ENCODE measurements at places on chromosomes 7 and 10. TPM values are rescaled to one million over a fixed set of nuclear protein-coding genes. Genes with fewer than 3 reads are reported as not detected.

The SLC26A4 gene
- polyA plus RNA-seq, result 5.7 TPM

DNA sequence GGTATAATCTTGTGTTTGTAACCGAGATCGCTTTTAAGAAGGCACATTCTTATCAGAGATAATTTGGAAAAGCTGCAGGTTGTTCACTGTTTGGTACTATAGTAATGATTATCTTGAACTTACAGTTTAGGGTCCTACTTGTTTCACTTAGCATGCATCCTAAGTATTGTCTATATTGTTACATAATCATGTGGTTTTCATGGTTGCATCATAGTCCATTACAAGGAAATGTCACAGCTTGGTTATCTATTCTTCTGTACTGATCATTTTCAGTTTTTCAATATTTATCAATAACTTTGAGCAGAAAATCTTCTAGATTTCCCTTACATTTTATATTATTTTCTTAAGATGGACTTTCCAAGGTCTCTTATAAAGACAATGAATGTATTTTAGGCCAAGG, 116.3 kb downstream of the PLPP4 start:
- DNase-seq, result no peak

DNA sequence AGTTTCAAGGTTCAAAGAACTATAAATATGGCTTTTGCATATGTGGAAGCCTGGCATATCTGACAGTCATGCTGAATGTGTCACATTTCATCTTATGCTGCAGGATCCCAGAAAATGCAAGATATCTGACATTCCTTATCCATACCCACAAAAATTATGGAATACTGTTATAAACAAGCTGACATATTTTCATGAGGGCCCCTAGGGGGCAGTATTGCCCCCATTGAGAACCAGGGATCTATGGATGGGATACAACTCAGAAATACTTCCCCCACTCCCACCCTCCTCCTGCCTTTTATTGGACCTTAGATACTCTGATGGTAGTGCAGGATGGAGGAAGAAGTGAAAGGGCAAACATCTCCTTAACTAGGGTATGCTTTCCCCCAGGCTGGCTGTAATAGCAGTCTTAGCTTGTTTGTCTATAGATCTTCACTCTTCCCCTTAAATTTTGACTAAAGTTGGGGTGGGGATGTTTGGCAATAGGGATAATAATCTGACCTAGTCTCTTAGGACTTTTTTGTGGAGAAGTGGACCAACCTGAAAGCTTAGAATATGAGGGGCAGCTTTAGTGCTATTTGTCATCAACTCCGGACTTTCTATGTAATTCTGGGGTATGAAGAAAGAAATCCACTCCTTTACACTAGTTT, 3.5 kb upstream of the GNGT1 start:
- no peak for DNase-seq

The ADGRA1 gene
- polyA plus RNA-seq, result 1.4 TPM

- DNase-seq, result no peak
These were observed 135.0 kb downstream of the SEMA3C start for GRCh38 chr7:80783678-80784327.

DNA sequence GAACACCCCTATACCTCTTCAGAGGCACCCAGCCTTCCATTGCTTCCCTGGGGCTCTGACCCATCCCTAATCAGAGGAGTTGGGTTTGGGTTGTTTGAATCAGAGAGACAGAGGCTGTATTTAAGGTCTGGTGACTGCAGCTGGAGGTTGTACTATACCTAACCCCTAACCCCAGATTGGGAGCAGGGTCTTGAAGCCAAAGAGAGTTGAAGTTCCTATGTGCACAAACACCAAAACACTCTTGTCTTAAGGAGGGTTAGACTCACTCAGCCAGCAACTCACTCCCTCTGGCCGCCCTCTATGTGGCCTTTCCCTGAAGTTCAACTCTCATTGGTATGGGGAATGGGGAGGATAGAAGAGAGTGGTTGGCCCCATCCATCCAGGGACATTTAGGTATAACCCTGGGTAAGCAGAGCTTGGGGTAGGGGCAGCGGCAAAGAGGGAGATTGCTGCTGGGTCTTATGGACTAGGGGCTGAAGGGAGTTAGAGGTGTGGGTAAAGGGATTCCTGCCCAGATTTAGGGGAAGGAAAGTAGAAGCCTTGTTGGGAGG, 80.0 kb downstream of the PAX2 start:
- no peak for DNase-seq

- DNase-seq, result no peak
These were observed 116.1 kb upstream of the ZMIZ1 start for GRCh38 chr10:78952686-78953085.

The C10orf62 gene
- 0.84 TPM for polyA plus RNA-seq

The AKAP9 gene
- polyA plus RNA-seq, result 110 TPM

DNA sequence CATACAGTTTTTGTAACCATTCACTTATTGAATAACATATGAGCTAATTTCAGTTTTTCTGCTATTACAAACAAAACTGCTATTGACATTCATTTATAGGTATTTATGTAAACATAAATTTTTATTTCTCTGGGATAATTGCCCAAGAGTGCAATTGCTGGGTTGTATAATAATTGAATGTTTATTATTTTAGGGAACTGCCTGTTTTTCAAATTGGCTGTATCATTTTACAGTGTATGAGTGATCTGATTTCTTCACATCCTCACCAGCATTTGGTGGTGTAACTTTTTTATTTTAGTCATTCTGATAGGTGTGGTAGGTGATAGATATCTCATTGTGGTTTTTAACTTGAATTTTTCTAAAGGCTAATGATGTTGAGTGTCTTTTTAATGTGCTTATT, 26.4 kb downstream of the KIF11 start:
- DNase-seq, result no peak

- no peak for DNase-seq
These were observed 50.2 kb downstream of the PDIA4 start for GRCh38 chr7:148978091-148978490.

DNA sequence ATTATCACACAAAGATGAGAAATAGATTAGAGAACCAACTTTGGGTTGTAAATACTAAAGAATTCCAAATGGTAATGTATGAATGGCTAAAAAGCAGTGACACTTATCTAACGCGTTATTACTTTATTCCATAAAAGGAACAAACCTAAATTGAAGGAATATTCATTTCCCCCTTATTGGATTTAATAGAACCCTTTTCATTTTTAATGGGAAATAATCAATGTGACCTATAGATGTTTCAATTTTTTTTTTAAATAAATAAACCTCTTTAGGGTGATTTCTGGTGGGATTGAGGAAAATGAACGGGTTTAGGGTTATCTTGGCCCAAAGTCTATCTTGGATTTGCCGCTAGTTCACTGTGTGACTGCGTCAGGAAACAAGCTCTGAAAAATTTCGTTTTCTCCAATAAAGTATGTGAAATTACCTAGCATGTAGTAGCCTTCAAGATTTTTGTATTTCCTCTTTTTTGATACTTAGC, 1.9 kb upstream of the ACBD5 start:
- no peak for DNase-seq

- DNase-seq, result no peak
These were observed 222.6 kb upstream of the PPP2R2D start for GRCh38 chr10:131678171-131678570.

DNA sequence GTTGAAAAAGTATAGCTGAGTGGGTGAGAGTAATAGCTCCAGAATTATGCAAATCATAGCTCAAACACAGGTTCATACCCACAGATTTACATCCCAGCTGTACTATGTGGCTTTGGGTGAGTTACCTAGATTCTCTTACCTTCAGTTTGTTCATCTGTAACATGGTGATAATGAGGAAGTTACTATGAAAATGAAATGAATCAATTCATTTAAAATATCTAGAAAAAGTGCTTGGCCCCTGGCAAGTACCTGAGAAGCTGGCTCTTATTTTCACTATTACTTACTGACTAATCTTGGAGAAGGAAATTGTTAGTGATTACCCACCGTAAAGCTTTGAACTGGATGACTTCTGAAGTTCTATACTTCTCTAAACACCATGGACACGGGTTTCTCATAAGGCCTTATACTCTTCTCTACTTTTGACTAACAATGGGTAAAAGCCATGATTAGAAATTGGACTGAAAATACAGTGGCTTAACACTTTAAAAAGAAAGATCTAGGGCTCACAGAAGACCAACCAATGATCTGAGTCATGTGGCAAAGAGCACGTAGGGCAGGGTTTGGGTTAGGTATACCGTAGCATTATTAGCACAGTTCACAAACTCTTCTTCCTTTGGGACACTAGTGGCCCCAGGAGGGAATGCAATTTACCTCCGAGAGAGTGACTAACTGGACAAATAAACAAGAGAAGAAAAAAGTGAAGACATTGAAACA, 149.2 kb downstream of the PLPP4 start:
- DNase-seq, result no peak

DNA sequence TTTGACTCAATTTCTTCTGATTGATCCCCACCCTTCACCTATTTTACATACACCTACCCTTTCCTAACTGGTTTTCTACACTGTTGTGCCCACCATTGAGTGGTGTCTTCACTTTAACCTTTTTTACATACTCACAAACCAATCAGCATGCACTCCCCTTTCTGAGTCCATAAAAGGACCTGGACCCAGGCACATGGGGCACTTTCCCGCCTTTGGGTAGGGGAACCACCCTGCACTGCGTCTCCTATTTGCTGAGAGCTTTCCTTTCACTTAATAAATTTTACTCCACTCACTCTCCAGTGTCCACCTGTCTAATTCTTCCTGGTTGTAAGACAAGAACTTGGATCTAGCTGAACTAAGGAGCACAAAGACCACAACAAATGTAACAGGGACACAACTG, 33.8 kb downstream of the ANKMY2 start:
- DNase-seq, result no peak

GRCh38 chr10:74096777-74097176, 53.9 kb downstream of the AP3M1 start:
- no peak for DNase-seq

The ATRNL1 gene
- 27.6 TPM for polyA plus RNA-seq

The EPO gene
- 0.38 TPM for polyA plus RNA-seq

The DYDC2 gene
- polyA plus RNA-seq, result 1.5 TPM

DNA sequence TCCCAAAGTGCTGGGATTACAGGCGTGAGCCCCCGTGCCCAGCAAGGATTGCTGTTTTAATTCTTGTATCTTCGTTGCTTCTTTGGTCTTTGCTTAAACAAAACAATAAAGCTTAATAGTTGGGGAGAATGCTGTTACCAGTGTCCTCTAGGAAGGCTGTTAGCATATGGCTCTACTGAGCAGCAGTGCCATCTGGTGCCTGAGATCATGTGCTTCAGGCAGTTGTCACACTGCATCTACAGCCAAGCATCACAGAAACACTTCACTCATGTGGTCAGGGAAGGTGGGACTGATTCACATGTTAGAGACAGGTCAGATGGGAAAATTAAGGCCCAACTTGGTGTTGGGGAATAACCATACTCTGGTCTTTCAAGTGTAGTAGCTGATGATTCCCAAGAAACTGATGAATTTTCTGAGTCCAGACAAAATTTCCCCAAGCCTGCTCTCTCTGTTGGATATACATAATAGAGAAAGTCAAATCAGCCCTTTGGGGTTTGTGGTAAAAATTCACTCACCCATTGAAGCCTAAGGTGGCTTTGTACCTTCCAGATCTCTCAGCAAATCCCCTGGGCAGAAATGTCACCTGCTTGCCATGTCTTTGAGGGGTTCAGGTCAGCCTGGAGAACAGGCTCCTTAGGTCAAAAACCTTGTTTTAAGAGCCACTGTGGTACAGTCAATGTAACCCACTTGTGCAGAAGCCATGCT, 28.4 kb downstream of the UBE2D4 start:
- DNase-seq, result peak; percentile 16

The SLC26A3 gene
- polyA plus RNA-seq, result 0.22 TPM

DNA sequence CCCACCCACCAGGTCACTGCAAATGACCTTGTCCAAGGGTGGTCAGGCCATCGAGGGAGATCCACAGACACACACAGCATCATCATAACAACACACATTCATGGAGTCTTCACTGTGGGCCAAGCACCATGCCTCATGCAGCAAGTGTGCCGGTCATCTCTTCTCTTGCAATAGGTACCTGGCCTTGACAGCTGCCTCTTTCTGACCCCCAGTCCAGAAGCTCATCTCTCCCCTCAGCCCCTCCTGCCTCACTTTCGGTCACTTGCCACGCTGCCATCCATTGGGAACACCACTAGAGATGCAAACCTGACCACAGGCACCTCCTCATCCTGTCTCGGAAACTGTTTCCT, 75.9 kb downstream of the OAT start:
- DNase-seq, result no peak

GRCh38 chr7:66152371-66153191, 37.9 kb downstream of the CRCP start:
- no peak for DNase-seq

DNA sequence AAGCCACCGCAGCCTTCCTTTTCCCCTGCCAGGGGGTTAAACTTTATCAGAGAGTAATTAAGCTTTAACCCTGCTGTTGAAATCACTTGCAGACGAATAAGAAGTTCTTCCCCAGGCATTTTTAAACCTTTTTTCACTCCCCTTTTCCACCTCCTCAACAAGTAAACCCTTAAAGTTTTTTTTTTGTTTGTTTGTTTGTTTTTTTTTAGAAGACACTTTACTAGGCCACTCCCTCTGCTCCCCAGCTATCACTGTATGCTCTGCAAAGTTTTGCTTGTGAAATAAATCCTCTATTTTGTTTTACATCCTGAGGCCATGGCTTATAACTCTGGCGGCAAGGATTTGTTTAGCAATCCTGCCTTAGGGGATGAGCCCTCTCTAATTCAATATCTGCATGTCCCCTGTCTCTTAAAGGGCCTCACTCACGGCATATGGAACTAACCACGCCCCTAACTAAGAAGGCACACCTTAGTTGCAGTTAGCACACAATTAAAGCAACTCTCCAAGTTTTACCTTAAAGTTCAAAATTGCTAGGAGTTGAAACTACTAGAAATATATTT, 1354.7 kb upstream of the LRRTM3 start:
- peak; percentile 5 for DNase-seq

The PNLIP gene
- not detected for polyA plus RNA-seq

DNA sequence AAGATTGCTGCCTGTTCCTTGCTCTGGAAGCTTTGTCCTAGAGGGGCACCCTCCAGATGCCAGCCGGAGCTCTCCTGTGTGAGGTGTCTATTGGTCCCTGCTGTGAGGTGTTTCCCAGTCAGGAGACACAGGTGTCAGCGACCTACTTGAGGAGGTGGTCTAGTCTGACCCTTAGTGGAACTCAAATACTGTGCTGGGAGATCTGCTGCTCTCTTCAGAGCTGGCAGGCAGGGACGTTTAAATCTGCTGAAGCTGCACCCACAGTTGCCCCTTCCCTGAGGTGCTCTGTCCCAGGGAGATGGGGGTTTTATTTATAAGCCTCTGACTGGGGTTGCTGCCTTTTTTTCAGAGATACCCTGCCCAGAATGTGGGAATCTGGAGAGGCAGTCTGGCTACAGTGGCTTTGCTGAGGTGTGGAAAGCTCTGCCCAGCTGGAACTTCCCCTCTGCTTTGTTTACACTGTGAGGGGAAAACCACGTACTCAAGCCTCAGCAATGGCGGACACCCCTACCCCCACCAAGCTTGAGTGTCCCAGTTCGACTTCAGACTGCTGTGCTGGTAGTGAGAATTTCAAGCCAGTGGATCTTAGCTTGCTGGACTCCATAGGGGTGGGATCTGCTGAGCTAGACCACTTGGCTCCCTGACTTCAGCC, 119.2 kb downstream of the PPP1R9A start:
- no peak for DNase-seq

- peak; percentile 37 for DNase-seq
These were observed 75.7 kb downstream of the IGF2BP3 start for GRCh38 chr7:23394488-23395171.

Measured in renal cortex interstitium (tissue), 15 donors.